ENCODE measurements at places on chromosomes 6 and 20.

DNA sequence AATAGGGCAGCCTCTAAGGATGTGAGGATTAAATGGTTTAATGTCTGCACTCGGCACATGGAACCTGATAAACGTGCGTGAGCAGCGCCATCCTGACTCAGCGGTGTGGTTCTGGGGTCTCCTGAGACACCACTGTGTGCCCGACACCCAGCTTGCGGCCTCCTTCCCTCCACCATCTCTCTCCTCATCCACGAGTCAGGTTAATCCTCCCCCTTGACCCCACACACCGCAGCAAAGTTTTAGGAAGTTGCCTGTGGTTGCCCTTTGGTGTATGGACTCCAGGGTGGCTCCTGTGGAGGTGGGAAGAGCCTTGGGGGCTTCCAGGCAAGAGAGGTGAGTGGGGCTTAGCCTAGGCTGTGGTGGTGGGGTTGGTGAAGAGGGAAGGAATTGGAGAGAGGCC, 68.2 kb downstream of the PHACTR3 start:
- DNase-seq, result no peak

DNA sequence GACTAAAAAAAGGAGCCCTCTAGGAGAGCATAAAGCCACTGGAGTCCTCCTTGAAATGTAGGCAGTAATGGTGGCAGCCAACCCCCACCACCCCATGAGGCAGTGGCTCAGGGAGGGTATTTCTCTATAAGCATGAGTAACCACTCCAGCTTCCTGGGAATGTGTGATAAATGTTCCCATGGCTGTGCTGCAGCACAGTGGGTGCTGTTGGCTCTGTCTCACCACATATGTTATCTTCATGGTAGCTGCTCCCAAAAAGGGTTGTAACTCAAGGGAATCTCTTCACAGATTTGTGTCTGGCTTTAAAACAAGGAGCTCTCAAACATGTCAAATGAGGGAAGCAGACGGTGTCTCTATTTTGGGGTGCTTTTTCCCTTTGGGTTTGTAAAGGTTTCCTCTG, 7.5 kb upstream of the PHACTR1 start:
- no peak for DNase-seq

DNA sequence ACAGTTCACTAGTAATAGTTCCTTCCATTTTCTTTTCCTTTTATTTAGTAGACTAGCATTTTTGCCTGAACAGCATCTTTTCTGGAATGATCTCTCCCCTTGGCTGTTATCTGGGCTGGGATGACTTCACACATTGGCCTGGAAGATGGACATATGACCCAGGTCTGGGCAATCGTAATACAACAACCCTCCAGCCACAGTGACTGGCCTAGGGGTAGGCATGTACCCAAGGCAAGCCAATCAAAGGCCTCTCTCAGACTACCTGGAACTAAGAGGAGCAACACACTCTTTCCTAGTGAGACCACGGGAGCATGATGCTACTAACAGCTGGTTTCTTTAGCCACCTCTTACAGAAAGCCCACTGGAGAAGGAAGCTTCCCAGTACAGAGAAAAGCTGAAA, 252.2 kb downstream of the GMPR start:
- no peak for DNase-seq

- no peak for DNase-seq
Observed at GRCh38 chr6:104431096-104431495, 428.6 kb downstream of the HACE1 start.

DNA sequence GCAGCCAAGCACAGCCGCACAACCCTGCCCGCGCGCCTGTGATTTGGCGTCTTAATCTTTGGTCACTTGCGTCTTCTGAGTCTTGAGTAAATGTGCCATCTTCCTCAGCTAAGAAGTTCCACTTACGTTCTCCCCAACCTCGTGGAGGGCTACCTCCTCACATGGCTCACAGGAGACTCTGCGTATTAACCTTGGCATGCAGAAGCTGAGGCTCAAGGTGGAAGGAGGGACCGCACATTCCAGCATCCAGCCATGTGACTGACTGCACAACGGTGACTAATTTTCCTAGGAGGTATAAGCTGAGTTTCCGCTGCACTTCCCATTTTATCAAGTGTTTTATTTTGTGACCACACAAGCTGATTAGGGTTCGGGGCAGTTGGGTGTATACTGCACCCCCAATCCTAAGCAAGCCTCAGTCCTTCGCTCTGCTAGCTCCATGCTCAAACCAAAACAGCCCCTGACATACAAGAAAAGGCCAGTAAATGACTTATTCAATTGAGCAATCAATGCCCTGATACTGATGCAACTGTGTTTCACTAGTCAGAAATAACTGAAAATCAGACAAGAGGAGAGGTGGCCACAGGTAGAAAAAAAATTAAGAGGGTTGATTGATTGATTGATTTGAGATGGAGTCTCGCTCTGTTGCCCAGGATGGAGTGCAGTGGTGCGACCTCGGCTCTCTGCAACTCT, 7.0 kb downstream of the BEND3 start:
- DNase-seq, result no peak

- DNase-seq, result no peak
Observed at GRCh38 chr6:31948753-31949413, 3.0 kb downstream of the CFB start.

GRCh38 chr6:8686077-8686476, 250.7 kb upstream of the SLC35B3 start:
- no peak for DNase-seq

DNA sequence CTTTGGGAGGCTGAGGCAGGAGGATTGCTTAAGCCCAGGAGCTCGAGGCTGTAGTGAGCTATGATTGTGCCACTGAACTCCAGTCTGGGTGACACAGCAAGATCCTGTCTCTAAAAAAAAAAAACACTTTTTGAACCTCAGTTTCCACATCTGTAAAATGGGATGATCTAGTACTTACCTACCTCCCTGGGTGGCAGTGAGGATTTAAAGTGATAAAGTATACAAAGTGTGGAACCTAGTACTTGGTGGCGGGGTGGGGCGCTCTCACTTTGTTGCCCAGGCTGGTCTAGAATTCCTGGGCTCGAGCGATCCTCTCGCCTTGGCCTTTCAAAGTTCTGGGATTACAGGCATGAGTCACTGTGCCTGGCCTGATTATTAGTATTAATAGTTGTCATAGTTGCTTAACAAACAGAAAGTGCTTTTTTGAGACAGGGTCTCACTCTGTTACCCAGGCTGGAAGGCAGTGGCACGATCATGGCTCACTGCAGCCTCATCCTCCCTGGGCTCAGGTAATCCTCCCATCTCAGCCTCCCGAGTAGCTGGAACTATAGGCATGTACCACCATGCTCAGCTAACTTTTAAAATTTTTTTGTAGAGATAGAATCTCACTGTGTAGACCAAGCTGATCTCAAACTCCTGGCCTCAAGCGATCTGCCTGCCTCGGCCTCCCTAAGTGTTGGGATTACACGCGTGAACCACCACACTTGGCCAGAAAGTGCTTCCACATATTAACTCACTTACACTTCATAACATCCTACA, 7.0 kb upstream of the PLTP start:
- no peak for DNase-seq
